ENCODE measurements at places on chromosomes 7 and 10.

- DNase-seq = no peak
Measured at GRCh38 chr7:5210751-5211338, 20.8 kb downstream of the WIPI2 start.

DNA sequence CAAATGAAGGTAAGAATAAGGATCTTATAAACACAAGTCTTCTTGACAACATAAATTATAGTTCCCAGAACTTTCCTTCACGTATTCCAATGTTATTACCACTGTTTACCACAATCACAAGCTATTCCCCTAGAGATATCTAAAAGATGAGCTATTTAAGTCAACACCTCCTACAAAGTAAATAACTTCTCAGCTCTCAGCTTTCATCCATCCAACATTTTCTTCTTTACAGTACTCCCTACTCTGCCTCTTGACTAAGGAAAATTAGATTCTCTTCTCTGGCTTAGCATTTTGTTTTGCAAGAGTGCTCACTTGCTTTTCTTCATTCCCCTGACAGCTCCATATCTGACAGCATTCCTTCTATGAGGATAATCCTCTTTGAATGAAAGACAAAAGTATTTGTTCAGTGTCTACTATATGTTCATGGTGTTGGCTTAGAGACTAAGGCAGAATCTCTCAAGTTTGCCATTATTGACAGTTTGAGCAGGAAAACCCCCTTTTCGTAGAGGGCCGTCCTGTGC is 93.0 kb upstream of the IL6 start:
- no peak for DNase-seq

DNA sequence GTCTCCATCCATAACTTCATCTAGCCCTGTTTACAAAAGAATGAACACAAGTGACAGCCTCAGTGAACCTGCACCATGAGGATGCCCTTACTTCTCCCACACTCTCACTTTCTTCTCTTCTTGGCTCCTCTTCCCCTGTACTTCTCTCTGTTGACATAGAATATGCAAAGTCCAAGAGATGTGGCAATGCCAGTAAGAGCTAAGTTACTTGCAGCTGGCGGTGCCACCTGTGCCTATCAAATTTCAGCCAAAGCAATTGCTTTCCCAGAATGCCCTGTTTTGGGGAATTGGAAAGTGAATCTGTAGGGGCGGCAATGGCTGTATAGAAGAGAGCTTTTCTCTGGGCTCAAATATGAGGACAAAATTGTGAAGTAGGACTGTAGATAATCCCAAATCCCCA is 557.8 kb downstream of the AUTS2 start:
- no peak for DNase-seq

DNA sequence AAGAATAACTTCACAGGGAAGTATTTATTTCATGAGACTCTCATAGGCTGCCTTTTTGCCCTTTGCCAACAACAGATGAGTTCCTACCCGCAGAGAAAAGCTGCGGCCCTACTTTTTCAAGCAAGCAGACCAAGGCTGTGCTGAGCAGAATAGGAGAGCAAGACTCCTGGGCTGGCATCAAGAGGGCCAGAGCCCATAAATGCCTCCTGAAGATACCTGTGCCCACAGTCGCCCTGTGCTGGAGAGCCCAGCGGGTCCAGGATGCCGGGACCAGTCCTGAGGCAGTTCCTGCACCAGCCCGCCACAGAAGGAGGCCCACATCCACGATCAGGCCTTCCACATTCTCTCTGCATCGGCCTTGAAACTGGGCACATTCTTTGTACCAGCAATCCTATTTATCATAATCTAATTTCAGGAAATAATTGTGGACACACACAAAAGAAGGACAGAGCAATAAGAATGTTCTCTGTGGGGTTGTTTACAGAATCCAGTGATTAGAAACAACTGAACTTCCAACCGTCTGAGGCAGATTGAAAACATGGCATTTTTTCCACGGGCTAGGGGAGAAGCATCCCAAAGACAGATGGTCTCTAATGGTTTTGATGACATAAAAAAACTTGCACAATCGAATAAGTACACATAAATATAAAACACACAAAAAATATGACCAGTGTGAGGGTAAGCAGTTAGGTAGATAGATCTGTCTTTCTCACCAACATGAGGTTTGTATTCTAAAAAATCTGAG is 95.6 kb downstream of the CPXM2 start:
- DNase-seq = no peak

DNA sequence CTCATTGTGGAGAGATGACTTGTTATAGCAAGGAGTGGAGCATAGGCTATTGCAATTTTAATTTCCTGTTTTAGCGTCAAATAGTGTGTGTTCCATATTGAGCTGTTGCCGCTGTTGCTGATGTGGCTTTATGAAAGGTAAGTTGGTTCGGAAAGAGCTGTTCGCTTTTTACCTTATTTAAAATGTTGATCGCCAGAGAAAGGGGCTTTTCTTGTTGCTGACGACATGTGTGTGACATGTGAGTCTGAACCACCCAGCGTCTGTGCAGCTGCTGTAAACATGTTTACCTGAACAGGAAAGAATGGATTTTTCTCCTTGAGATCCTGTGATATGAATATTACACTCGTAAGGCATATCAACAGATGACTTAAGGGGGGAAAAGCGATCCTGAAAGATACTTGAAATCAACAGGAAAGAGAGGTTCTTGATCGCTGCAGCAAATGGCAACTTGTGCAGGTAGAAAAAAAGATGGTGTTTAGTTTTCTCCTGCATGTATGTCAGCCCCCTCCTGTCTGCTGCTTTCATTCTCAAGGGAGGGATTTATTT is 2.5 kb downstream of the ZEB1 start:
- peak; percentile 36 for DNase-seq

DNA sequence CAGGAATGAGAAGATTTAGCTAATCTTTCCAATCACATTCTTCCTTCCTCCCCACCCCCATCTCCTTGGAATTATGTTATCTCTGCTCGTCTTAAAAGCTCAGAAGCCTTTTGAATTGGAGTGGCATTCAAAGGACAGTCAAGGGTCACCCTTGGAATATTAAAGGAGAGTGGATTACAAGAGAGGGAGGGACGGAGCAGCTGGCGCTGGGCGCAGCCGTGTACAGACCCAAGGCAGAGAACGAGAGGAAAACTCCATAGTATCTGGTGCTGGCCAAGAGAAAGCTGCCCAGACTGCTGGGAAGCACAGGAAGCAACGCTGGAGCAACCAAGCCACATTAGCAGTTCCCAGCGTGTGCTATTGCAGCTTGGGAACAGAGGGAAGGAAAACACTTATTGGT is 95.7 kb downstream of the POU6F2 start:
- peak; percentile 94 for DNase-seq

GRCh38 chr7:157682064-157682945 is 345.5 kb downstream of the DNAJB6 start:
- no peak for DNase-seq

DNA sequence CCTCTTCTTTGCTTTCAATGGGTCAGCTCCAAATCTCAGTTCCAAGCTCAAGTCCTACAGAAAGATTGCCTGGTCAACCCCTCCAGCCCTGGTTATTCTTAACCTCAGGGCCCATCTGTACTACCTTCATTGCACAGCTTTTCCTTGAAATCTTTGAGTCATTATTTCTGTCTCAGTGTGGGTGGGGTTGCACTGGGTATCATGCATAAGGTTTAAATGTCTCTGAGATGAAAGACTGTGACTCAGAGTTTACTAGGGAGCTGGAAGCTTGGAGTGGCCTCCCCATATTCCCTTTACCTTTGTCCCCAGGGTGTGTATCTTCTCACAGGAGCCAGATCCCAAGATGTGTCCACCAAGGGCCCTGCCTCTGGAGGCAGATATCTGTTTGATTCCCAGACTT is 3.3 kb upstream of the OR6V1 start:
- DNase-seq = no peak

DNA sequence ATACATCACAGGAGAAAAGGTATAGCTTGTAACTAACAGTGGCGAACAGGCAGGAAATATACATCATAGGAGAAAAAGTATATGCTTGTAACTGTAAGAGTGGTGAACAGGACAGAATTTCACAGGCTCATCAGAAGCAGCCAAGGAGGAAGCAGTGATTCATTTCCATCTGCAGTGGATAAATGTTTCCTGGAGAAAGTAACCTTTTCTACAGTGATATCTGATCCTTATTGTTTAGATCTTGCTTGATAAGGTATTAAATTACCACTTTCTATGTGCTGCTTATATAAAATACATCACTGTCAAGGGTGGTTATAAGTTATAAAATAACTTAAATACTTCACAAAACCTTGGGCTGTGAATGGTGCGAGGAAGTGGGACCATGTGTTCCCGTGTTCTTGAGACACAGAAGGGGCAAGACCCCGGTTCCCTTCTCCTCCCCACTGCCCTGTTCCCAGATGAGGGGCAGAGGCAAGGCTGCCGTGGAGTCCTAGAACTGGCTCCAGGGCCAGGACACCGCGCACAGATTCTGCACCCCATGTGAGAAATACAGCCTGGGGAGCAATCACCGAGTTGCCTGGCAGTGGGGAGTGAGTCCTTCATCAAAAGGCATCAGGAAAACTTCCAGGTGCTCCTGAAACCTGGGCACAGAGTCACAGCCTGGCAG is 135.2 kb downstream of the DIP2C start:
- DNase-seq = no peak

GRCh38 chr10:23362069-23362830 is 17.7 kb upstream of the C10orf67 start:
- DNase-seq = no peak

- no peak for DNase-seq
Measured at GRCh38 chr10:121838931-121839330, 88.9 kb downstream of the ATE1 start.

DNA sequence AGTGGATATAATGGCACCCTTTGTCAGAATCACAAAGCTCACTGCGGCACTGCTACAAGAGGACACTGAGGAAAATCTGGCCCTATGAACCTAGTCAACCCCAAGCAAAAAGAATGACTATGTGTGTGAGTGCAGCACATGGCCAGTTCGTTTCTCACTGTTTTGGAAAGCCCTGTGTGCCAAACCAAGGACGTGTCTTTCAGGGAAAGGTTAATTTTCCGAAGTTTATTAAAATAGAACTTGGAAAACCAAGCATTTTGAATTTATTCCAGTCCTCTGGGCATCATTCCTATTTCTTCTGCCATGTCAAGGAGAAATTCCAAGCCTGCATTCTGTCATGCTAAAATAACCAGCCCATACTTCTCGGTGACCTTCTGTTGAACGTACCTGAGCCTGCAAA is 471.8 kb downstream of the PLXDC2 start:
- no peak for DNase-seq

GRCh38 chr7:67267914-67268313 is 271.3 kb downstream of the TYW1 start:
- no peak for DNase-seq

- DNase-seq = no peak
Measured at GRCh38 chr10:124588736-124589490, 127.3 kb downstream of the LHPP start.

DNA sequence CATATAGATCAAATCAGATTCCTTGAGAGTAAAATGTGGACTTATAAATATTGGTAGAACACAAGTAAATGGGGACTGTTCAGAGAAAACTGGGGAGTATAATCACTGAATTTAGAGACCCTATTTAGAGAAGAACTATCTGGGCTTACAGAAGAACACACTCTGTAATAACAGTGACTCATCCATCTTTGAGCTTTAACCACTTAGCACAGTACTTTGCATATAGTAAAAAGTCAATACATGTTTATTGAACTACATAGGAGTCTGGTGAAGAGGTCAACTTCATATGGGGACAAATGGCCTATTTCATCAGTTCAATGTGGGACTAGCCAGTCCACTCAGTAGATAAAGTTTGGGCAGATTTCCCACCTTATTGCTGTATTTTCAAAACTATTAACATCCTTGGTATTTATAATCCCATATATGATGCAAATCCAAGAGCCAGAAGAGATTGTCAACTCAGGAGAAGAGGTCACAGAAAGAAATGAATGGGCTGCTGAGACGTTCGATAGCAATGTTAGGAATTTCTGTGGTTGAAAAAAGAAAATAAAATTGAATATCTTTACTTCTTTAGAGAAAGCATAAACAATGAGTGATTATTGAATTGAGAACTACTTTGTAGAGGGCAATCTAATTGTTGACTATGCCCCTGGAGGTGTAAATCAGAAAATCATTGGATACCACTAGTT is 119.3 kb upstream of the CACNA2D1 start:
- peak; percentile 56 for DNase-seq

DNA sequence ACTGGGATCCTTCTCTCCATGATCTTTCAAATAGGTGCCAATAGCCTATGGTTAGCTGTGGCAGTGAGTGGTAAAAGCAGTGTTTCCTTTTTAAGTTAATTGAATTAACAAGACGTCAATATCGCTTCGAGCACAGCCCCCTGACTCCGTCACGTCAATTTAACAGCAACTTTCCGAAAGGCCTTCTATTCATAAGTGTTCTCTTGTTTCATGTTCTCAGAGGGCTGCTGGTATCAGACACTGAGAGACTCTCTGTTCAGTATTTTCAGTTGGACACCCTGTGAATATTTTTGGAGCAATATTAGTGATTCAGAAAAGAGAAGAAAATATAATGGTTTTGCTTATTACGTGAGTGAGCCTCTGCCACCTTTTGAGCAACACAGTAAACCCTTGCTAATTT is 174.2 kb upstream of the INSYN2A start:
- DNase-seq = no peak

GRCh38 chr10:34406463-34407323 is 408.4 kb downstream of the PARD3 start:
- no peak for DNase-seq

- no peak for DNase-seq
Measured at GRCh38 chr7:36723951-36724664, at the start of gene AOAH. Gene AOAH (minus strand): TSS chr7:36724494. CDS start chr7:36724148, 346 bp downstream.

- DNase-seq = no peak
Measured at GRCh38 chr7:1463676-1464223, 4.5 kb upstream of the MICALL2 start.

GRCh38 chr10:44988957-44989585 is 10.5 kb upstream of the DEPP1 start:
- no peak for DNase-seq

- no peak for DNase-seq
Measured at GRCh38 chr7:138565071-138565450, 105.0 kb downstream of the TRIM24 start.

DNA sequence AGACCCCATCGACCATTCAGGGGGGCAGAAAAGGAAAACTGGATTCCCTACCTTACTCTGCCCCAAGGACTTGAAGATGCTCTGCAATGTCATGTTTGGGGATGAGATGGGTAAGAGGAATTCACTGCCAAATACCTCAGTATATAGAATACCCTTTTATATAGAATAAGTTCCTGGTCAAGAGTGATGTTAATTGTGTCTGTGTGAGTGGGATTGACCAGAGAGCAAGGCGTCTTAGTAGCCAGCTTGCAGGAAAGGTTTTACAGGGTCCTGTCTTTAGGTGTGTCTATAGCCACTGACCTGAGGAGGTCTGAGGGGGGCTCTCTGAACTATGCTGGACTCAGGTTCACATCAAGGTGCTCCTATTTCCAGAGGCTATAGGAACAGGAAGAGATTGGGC is 1.4 kb downstream of the IFIT3 start:
- no peak for DNase-seq
